Natural killer cell (primary cell): ENCODE measurements at places on chromosomes 12 and 14. TPM values are rescaled to one million over a fixed set of nuclear protein-coding genes. Genes with fewer than 3 reads are reported as not detected.
A peak's percentile ranks its signal among the peaks of the same experiment; 100 is the strongest.

DNA sequence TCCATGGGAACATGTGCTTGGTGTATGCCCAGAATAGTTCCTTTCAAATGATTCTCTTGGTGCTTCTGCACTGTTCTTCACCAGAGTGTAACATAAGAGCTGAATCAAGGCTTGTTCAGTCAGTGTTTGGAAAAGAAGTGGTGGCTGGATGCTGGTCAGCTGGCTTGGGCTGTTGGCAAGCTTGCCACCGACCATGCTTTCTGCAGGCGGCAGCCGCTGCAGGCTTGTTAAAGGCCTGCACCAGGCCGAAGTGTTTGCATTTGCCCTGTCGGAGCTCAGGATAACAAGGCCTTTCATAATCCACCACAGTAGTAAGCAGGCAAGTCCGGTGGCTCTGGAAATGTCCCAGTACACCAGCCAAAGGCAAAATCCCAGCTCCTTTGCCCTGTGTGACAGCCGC lies 26.9 kb downstream of the DAAM1 start:
- DNase-seq: no peak

DNA sequence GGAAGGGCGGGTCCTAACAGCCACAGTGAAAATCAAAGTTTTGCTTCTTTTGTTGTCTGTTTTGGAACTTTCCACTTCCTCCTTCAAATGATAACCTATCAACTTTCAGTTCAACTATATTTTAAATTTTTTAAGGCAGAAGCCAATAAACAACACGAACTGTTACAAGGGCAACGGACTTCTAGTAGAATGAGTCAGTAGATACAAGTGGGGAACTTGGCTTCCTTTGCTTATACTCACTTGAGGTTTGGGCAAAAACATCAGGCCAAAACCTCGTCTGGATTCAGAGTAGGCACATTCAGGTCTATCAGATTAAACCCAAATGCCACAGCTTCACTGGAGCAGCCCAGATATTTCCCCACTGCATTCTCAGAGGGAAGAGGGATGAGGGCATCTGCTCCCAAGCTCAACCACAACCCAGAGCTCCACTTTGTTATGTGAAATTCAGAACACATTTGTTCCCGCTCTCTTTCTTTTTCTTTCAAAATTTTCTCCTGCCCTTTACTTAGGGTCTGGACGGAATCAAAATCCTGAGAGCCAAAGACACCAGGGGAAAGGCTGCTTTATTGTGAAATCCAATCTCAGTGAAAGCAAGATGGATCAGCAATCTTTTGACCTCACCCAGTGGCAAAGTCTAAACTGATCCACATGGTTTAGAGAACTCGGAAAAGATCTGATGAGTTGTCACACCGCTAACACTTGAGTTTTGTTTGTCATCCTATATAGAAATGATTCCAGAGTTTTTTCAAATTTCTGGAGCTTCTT lies 152.5 kb upstream of the BTG1 start:
- DNase-seq: peak; percentile 49

KCNMB4 gene
- total RNA-seq: not detected

GRCh38 chr14:68619790-68620574 lies 172.9 kb downstream of the ZFP36L1 start:
- no peak for DNase-seq
